ENCODE measurements at places on chromosomes 13 and 19.

DNA sequence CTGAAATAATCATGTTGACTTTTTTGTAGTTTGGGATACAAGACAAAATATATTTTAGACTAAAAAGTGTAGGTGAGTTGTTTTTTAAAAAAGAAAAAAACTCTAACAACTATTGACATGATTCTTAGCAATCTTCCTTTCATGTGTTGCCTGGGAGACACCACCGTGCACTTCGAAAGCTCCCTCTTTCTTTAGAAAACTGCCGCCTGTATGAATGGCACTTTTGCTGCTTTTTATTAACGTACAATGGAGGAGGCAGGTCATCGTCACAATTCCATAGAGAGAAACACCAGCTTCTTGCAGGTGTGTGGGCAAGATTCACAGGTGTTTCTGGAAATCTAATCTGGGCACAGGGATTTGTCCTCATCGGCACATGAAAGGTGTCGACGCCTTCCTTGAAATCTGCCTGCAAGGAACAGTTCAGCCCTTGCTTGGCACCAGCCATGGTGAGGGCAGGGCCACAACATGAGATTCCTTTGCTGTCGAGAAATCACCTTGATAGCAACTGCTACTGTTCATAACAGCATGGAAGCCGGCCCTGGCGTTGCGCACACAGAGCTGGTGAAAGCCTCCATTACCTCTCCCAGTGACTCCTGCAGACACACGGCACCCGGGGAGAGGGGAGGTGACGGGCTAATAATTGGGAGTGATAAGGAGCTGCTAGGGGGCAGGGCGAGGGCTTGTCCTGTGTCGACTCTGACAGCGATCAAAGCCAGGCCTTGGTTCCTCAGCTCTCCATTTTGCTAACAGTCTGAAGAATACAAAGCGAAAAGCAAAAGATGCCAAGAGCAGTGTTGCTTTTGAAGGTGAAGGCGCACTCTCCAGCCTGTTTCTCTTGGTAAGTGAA lies 66.5 kb downstream of the EFNB2 start:
- DNase-seq: no peak

GRCh38 chr19:17483605-17484002 lies 13.3 kb downstream of the SLC27A1 start:
- no peak for DNase-seq

- no peak for DNase-seq
These were observed 254.1 kb downstream of the MZT1 start for GRCh38 chr13:72473321-72473720.

- no peak for DNase-seq
These were observed 92.6 kb downstream of the ENOX1 start for GRCh38 chr13:43694146-43694664.

GRCh38 chr13:99310382-99311031 lies 3.3 kb upstream of the GPR183 start:
- DNase-seq: no peak

GRCh38 chr13:23771956-23772355 lies 117.2 kb downstream of the MIPEP start:
- no peak for DNase-seq

DNA sequence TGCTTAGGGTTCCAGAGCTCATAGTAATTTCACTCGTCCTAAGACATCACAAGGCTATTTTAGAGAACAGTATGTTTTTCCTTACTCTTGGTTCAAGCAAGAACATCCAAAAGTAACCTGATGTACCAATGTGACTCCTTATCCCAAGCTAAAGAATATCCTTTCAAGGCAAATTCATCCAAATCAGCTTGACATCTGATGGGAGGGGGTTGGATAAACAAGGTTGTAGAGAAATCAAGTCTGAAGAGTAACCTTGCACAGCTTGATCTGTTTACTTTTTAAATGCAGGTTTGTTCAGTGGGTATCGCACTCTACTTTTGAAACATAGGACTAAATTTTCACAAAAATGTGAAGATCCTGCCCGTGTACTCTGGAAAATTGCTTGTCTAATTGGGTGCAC lies 201.2 kb downstream of the GGACT start:
- DNase-seq: no peak

DNA sequence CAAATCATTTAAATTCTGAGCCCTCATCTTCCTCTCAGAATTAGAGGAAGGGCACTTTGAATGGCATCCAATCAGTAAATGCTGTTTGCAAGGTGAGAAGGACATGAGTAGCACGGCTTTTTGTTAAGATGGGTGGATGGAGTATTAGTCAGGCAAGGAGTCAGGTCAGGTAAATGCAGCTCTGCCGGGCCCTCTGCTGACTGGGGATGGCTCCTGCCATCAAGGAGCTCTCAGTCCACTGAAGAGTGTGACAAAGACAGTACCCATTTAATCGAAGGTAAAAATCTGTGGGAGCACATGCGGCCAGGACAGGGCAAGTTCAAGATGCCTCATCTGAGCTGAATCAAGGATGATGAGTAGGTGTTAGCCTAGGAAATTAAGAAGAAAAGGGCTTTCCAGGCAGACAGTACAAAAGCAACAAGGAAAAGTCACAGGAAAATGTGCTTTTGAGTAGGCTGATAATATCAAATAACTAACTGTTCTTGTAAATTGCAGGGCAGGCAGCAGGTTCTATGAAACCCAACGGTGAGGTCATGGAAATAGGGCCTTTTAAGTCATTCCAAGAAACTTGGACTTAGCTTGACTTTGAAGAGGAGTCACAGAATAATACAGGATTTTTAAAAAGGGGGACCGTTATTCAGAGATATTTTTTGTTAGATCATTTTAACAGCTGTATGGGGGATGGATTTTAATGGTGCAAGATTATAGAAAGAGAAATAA lies 670.5 kb upstream of the ARGLU1 start:
- DNase-seq: no peak

- no peak for DNase-seq
These were observed 992.6 kb downstream of the PCDH9 start for GRCh38 chr13:66237411-66238062.

DNA sequence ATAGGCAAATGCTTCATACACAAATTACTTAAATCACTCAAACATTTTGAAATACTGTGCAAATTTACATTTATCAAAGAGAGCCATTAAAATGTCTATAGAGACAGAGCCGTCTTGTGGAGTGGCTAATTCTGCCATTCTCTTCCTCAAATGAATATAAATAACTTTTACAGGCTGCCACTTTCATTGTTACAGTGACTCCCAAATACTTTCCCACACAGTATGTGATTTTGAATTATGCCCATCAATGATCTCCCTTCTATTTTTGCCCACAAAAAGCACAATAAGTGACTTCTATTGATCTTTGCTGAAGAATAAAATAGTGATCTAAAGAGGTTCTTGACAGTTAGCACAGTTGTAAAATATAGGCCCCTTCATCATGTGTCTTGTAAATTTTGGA lies 1244.9 kb downstream of the PCDH17 start:
- no peak for DNase-seq

DNA sequence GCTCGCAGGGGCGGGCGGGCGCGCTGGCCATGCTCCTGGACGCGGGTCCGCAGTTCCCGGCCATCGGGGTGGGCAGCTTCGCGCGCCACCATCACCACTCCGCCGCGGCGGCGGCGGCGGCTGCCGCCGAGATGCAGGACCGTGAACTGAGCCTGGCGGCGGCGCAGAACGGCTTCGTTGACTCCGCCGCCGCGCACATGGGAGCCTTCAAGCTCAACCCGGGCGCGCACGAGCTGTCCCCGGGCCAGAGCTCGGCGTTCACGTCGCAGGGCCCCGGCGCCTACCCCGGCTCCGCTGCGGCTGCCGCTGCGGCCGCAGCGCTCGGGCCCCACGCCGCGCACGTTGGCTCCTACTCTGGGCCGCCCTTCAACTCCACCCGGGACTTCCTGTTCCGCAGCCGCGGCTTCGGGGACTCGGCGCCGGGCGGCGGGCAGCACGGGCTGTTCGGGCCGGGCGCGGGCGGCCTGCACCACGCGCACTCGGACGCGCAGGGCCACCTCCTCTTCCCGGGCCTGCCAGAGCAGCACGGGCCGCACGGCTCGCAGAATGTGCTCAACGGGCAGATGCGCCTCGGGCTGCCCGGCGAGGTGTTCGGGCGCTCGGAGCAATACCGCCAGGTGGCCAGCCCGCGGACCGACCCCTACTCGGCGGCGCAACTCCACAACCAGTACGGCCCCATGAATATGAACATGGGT lies 599 bp downstream of the ZIC2 start:
- no peak for DNase-seq

GRCh38 chr19:17739121-17739875 lies 12.0 kb upstream of the FCHO1 start:
- no peak for DNase-seq

- DNase-seq: no peak
These were observed 386.3 kb downstream of the KCTD12 start for GRCh38 chr13:76499891-76500290.

DNA sequence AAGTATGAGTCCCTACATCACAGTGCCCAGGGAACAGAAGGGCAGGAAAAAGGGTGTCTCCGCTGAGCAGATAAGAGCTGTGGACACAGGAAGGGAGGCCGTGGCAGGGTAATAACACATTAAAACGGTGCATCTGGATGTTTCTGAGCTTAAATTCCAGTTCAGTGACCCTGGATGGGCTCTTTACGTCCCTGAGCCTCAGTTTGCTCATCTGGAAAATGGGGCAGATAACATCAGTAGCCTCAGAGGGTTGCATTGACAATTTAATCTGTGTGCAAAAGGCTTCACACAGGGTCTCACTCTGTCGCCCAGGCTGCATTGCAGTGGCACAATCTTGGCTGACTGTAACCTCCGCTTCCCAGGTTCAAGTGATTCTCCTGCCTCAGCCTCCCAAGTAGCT lies 58.1 kb downstream of the CELF5 start:
- DNase-seq: no peak

GRCh38 chr13:112807653-112808376 lies 118.0 kb downstream of the ATP11A start:
- no peak for DNase-seq

DNA sequence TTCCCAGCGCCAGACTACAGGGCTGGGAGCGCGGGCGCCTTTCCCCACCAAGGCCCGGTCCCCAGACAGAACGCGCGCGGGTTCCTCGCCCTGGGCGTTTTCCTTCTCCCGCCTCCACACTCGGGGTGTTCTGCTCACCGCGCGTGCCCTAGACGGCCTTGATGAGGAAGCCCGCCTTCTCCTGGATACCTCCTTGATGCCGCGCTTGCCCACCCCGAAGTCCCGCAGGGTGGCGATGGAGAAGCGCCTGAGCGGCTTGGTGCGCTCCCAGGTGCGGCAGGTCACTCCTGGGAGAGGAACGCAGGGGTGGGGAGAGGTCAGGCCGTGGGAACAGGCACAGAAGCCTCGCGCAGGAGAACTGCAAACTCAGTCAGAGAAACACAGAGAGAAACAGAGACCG lies 34.8 kb downstream of the CYP2B6 start:
- no peak for DNase-seq

- no peak for DNase-seq
These were observed 489 bp upstream of the ZNF653 start for GRCh38 chr19:11506101-11506555.

DNA sequence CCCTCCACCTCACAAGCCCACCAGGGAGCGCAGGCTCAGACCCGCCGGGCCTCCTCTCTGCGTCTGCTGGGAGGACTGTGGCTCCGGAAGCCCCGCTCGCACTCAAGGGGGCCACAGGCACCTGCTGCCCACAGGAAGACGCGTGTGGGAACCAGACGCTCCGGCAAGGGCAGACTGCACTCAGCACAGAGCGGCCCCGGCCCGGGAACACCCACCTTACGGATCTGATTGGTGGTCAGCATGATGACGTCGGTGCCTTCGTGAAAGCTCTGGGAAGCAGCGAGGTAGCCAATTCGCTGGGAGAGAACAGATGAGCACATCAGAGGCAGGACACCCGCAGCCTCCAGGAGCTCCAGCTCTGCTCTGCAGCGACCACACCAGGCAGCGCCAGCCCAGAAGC lies 14.6 kb downstream of the AP3D1 start:
- no peak for DNase-seq

GRCh38 chr19:15154002-15154612 lies 46.7 kb downstream of the NOTCH3 start:
- peak; percentile 32 for DNase-seq

DNA sequence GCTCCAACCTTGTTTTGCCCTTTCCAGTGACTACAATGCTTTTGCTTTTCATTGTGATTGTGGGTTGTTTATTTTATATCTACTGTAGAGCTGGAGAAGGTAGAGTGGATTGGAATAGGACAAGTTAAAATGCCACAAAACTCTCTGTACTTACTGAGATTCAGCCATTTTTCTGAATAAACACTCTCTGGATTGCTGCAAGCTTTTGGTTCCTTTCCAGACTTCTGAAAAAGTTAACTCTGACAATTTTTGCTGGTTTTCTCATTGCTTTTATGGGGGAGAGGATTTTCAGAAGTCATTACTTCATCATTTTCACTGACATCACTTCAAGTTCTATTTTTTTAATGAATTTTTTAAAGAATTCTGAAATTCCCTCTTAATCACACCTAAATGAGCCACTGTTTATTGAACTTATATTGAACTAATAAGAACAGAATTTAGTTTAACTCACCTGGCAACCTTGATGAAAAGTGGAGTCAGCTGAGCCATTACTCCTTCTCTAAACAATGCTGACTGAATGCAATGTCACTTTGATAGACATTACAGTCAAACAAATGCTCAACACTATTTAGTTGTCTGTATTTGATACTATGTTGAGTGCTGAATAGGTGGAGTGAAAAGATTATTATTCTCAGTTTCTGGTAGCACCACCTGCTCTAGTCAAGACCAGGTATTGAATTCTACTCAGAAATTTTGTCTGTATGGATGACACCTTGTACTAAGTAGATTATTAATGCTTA lies 303.5 kb downstream of the DLEU7 start:
- no peak for DNase-seq

DNA sequence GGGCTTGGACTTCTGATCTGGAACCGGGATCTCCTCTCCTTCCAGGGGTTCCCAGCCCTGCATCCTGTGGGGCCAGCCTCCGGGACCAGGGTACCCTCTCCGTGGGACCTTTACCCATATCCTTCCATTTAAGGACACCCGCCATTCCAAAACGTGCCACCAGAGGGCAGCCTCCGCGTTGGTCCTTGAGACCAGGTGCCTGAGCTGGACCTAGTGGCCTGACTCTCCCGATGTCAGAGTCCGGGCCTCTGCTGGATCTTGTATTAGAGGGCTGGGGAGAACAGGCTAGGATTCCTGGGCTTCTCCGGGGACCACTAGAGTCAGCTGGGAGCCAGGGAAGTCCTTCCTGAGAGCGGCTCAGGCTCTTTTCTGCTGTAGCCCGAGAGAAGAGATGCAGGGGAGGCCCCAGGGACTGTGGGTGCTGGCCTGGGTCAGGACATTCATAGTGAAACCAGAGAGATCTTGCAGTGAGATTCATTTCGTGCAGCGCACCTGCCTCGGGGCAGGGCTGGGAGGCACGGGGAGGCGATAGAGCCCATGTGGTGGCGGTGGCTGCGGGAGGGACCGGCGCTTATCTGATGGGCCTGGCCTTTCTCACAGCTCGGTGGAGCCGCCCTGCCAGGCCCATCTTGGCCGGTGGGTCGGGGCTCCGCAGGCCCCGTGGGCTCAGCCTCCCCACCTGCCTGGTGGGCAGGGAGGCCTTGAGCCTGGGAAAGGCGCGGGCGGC lies 9.8 kb upstream of the SLC7A10 start:
- DNase-seq: peak; percentile 85

Measured in stimulated activated CD4-positive, alpha-beta T cell treated with anti-CD3 and anti-CD28 coated beads, Interleukin-4, amount 100 ng/mL, for 24 hours (primary cell).